MV-4-11 (cell line): ENCODE measurements at places on chromosomes 5 and 9.
A peak's percentile ranks its signal among the peaks of the same experiment; 100 is the strongest.

GRCh38 chr9:135239100-135239768 is 151.8 kb downstream of the OLFM1 start:
- DNase-seq: no peak

DNA sequence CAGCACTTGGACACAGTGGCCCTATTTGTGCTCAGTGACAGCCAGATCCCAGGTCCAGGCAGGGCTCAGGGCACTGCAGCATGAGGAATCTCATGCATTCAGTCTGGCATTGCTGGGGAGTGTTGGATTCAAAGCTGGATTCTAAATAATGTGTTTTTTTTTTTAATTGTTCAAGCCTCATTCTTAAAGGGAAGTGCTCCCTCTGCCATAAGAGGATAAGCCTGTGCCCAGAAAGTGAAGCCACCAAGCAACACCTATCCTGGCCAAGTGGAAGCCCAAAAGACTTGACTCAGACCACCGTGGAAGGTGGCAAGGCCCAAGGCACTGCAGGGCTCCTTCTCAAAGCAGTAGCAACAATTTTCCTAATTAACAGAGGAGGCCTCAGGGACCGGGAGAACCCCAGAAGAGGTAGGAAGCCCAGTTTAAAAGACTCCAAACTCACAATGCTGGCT is 135.6 kb downstream of the ACTL7B start:
- no peak for DNase-seq

- DNase-seq: peak; percentile 16
Measured at GRCh38 chr5:157198277-157198986, 17.8 kb downstream of the ITK start.

DNA sequence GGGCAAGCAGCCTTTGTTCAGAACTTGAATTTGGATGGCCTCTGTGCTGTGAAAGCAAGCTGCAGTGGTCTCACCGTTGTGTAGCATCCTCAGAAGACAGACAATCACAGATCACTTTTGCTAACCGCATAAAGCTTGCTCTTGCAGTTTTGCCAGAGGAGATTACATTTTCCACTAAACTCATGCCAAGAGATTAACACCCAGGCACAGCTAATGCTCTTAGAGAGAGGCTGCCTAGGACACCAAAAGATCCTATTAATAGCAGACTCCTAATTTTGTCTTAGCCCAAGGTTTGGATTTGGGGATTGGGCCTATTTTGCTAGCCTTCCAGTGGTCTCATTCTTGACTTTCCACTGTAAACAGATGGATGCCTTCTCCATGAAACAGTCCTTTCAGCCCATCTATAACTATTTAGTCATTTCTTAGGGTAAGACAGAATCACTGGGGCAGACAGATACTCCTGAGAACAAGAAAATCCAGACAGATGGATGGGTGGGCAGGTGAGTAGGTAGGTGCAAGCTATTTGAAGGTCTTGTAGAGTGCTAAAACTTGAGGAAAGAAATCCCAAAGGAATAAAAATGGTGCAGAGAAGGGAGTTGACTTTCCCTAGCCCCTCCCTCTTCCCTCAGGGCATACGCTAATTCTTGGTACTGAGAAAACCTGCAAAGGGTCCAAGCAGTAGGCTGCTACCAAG is 506.2 kb downstream of the SPOCK1 start:
- DNase-seq: no peak

- no peak for DNase-seq
Measured at GRCh38 chr5:168886157-168886556, 307.0 kb upstream of the PANK3 start.

DNA sequence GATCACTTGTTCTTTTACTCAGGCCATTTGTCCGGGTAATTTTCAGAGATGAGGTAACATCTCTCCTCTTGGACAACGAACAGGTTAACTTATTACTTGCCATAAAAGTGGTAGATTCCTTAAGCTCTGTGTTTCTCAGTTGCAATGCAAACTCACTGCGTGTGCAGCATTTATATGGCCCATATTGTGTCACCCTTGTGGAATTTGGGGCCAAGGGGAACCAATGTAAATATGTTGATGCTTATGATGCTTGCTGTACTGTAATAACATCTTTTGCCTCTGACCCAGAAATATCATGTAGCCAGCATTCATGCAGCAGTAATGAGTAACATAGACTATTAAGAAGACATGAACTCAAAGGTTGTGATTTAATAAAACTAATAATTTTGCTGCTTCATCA is 175.8 kb downstream of the ADAMTS6 start:
- DNase-seq: no peak

DNA sequence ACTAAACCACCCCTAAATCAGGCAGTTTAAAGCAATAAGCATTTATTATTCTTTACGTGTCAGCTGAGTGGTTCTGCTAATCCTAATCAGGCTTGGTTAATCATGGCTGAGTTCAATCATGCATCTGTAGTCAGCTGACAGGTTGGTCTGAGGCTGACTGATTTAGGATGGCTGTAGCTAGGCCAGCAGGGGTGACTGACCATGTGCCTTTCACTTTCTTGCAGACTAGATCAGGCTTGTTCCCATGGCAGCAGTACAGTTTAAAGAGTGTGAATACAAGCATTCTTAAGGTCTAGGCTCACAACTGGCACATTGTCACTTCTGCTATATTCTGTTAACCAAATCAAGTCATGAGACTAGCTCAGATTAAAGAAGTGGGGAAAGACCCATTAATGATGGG is 16.1 kb upstream of the MPDZ start:
- no peak for DNase-seq

GRCh38 chr5:57327561-57328367 is 153.9 kb downstream of the GPBP1 start:
- DNase-seq: no peak

DNA sequence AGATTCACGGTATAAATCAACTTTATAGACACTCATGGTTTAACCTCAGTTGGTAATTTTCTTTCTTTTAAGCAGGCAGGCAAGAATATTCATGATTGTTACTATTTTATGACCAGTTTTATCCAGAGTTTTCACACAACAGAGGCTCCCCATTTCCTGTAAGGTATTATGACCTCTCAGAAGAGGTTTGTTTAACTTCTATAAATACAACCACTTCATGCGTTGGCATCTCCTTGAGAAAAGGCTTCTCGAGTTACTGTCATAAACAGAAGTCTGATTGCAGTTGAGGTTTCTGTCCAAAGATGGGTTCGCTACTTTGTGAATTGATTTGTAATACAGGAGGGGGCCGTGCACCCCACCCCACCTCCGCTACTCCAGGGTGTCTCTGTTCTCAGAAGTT is 55.3 kb downstream of the ENTREP1 start:
- DNase-seq: no peak

- no peak for DNase-seq
Measured at GRCh38 chr5:120749737-120750136, 285.6 kb downstream of the PRR16 start.

DNA sequence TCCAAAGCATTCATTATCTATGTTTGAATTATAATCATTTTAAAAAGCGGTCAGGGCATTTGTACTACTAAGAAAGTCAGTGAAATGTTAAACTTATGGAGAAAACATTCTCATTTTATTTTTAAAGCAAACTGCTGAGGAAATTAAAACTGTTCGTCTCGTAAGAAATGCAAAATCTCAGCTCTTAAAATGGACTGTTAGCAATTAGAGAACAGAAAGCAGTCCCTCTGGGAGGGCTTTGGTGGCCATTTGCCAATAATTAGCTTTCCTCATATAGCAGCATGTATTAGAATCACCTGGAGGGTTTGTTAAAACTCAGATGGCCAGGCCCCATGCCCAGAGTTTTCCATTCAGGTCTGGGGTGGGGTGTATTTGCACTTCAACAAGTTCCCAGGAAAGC is 120.7 kb upstream of the RASEF start:
- no peak for DNase-seq

DNA sequence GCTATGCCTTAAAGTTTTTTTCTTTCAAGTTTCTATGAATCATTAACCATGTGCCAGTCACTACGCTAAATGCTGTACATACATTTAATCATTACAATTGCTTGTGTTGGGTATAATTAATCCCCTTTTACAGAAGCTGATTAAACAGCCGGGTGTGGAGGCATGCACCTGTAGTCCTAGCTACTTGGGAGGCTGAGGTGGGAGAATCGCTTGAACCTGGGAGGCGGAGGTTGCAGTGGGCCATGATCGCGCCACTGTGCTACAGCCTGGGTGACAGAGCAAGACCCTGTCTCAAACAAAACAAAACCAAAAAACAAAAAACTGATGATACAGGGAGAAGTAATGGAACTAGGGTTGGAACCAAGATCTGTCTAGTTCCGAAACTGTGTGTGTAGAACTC is 1.2 kb upstream of the UBE2R2 start:
- no peak for DNase-seq

DNA sequence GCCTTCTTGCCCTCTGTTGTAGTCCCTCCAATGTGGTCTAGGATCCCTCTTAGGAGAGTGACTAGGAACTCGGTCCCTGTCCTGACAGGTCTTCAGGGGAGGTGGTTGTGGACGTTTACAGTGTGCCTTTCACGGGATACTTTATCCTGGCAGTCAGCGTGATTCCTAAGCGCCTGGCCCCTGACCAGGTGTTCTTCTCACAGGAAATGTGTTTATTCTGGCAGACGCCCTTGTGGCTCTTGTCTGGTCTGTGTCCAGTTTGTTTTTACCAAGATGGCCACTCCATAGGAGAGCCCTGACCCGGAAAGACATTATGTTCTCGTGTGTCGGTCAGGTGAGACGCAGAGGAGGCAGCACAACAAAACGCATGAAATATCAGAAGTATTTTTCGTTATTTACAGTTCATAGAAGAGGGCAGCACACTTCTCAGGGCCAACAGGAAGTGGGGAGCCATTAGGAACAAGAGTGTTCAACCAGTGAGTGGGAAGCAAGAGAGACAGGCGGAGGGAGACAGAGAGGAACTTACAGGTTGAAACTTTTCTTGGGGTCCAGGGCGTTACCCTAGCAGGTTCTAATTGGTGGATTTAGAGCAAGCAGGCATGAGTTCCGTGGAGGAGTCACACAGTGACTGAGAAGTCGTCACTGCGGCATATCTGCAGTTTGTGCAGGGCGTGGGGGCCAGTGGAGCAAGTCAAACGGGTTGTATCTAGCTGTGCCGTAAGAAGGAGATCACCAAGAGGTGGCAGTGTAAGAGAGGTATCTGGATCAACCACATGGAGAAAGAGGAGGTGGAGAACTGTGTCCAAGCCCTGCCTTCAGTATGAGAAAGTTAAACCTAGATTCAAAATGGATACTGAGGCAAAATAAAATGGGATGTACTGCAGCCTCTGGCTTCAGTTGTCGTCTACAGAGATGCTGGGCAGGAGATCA is 412.9 kb downstream of the ZSWIM6 start:
- no peak for DNase-seq

- DNase-seq: no peak
Measured at GRCh38 chr9:16830806-16831205, 39.7 kb downstream of the BNC2 start.

- DNase-seq: no peak
Measured at GRCh38 chr9:113436728-113437515, 26.4 kb downstream of the C9orf43 start.

GRCh38 chr5:456351-457194 is 13.6 kb downstream of the EXOC3 start:
- DNase-seq: no peak

GRCh38 chr5:138574744-138575193 is 432 bp downstream of the HSPA9 start:
- no peak for DNase-seq

- DNase-seq: no peak
Measured at GRCh38 chr5:40716000-40716399, 36.3 kb downstream of the PTGER4 start.

- DNase-seq: no peak
Measured at GRCh38 chr5:57902095-57902494, 419.5 kb upstream of the ACTBL2 start.

- DNase-seq: peak; percentile 84
Measured at GRCh38 chr9:91131433-91131839, 230.3 kb downstream of the AUH start.

DNA sequence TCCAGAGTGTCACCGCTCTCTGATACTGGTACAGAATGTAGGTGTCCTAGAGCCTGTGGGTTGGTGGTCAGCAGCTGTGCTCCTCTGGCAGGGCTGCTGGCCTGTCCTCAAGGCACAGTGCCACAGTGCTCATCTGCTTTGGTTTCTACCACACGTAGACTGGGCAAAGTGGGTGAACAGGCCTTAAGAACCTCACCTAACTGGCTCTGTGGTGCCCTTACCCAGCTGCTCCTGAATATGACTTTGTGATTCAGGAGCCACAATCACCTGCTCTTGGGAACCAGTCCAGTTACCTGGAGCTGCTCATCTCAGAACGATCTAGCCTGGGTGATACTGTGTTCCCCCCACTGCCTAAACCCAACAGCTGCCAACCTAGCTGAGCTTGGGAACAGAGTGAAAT is 6.4 kb downstream of the NOP16 start:
- DNase-seq: no peak

- no peak for DNase-seq
Measured at GRCh38 chr9:14198047-14198840, 115.7 kb downstream of the NFIB start.

GRCh38 chr5:168813184-168813968 is 234.2 kb upstream of the PANK3 start:
- no peak for DNase-seq

GRCh38 chr5:170631466-170632195 is 127.8 kb downstream of the KCNIP1 start:
- no peak for DNase-seq

DNA sequence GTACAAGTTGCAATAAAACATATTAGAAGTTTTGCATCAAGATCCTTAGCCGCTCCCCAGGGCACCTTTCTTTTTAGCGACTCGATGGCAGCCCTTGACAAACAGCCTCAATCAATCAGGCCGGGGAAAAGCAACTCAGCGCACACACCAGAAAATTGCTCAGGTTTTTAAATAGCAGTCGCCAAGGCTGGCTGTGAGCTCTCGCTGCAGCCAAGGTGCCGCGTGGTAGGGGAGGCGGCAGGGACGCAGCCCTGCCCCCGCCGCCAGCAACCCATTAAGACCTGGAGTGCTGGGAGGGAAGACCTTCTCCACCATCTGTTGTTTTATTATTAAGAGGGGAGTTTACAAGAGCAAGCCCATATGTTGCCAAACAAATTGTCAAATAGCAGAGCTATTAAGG is 22.6 kb downstream of the ASS1 start:
- no peak for DNase-seq

DNA sequence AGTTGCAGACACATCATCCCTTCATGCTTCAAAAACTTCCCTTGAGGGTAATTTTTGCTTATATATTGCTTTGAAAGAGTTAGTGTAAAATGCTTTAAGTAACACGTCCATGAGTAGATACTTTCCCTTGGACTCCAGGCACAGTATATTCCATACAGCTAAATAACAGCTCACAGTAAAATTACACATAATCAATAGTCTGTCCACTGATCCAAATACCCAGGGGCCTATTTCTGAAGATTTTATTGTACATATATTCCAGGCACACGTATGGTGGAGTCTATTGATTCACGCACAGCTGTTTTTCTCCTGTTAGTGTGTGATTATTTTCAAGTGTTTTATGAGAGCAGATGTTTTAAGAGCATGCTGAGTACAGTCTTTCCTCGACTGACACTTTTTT is 223.7 kb upstream of the GRAMD2B start:
- DNase-seq: no peak
